Head of caudate nucleus (tissue), 42 donors: ENCODE measurements at places on chromosomes 2 and 18.

DNA sequence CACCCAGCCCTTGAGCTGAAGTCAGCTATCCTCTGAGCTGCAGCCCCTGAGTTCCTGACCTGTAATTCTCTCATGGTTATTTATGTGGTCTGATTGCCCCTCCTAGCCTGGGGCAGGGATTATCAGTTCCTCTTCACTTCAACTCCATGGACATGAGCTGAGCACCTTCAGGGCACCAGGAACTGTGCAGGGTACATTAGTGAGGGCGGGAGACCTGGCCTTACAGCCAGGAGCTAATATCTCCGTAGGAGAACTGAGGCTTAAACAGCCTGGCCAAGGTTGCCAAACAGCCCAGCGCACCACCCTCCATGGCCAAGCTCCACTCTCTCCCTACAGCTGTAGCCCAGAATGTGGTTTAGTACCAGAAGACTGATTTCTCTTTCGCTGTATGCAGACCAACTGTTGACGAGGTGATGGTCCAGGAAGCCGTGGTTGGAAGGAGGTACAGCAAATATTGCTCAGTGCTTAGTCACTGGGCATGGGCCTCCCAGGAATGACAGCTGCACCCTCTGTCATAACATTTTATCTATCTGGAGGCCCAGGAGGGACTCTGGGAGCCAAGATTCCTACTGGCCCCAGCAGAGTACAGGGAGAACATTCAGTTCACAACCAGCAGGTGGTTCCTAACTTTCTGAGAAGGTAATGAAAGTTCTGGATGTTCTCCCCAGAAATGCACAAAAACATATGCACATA lies 228.7 kb upstream of the SIX2 start:
- no peak for DNase-seq

DNA sequence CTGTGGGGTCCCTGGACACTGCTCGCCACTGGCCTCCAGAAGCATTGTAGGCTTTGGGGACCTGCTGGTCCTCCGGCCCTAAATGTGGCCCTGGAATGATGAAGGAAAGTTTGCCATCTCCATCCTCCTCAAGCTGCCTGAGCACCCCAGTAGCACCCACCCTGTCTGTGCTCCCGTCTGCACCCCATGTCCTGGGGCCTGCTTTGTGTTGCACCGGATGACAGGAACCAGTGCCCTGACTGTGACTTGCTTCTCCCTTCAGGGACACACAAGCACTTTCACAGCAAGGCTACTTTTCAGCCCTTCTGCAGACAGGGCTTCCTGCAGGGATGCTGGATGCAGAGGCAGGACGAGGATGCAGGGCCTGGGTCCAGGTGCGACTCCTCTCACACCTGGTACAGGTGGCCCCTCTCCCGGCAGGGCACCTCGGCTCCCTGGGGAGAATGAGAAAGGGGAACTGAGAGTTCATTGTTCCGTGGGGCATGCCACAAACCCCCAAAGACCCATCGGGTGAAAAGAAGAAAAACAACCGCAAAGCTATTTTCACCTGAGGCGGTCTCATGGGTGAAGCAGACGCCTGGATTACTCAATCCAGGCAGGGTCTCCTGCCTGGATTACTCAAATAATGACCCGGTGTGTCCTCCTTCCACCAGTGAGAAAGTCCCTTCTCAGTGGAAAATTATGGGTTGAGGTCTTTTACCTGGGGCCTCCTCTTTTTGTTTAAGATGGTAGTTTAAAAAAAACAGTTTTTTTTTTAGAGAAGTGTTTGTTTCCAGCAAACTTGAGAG lies 74.9 kb downstream of the LONRF2 start:
- DNase-seq: no peak

DNA sequence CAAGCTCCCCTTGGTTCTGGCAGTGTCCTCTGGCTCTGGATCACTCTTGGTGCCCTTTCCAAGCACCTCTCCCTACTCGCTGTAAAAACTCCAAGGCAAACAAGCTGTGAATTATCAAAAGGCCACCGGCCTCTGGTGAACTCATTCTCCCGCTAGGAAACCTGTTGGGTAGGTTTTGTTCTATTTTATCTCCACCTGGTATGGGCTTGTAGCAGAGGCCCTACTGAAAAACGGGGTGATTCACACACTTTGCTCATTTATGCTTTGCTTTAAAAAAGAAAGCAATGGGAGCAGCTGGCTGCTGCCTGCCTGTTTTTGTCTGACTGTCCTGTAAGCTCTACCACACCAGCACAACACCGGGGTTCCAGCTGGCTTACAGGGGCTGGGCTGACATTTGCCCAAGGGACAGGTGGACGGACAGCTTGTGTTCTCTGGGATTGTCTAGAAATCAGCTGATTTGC lies 56.8 kb downstream of the SH3BP4 start:
- DNase-seq: no peak

- no peak for DNase-seq
Measured at GRCh38 chr2:234306426-234307173, 190.3 kb downstream of the ARL4C start.

DNA sequence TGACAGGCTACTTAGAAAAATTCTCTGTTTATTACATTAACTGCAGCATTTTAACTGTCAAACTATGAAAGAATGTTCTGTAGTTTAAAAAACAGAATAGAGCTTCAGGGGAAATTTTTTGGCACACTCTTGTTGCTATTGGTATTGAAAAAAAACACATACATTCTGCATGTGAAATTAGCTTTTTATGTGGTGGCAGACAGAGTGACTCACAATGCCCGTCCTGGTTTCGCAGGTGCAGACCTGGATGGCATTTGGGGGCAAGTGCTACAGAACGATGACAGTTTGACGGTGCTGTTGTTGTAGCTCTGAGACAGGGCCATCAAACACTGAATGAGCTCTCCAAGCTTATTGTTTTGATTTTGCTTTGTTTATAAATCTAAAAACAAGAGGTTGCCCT lies 105.0 kb upstream of the MAP3K20 start:
- no peak for DNase-seq

- DNase-seq: no peak
Measured at GRCh38 chr2:57886161-57886786, 160.3 kb upstream of the VRK2 start.

DNA sequence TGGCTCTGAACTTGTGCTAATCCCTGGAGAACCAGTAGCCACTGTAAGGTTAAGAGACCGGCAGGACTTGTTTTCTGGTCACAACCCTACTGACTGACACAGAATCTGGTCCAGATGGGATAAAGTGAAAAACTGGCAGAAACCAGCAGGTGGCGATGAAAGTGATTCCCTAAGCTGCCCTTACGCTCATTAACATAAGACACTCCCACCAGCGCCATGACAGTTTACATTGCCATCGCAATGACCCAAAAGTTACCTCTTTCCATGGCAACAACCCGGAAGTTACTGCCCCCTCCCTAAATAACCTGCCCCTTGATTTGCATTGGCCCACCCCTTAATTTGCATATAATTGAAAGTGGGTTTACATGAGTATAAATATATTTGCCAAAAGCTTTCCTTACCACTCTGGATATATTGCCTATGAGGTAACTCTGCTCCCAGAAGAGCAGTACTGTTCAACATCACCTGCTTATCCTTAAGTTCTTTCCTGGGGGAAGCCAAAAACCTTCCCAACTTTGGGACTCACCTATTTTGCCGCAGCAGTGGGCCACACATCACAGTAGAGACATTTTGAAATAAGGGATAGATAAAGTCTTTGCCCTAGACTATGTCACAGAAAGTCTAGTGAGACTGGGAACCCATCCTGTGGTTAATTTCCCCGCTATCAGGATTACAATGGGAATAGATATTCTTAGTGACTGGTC lies 35.8 kb upstream of the AFF3 start:
- no peak for DNase-seq

DNA sequence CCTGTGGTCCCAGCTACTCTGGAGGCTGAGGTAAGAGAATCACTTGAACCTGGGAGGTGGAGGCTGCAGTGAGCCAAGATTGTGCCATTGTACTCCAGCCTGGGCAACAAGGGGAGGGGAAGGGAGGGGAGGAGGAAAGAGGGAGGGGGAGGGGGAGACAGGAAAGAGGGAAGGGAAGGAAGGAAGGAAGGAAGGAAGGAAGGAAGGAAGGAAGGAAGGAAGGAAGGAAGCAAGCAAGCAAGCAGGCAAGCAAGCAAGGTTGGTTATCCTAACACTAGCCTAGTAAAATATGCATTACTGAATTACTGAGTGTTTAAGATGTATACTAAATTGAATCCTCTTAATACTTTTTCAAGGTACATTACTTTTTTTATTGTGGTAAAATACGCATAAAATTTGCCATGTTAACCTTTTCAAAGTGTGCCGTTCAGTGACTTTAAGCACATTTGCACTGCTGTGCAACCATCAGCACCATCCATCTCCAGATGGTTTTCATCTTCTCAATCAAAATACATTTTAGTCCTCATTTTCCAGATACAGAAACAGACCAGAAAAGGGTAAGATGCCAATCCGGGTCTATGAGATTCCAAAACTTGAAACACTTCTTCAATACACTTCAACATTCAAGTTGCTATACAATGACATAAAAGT lies 28.9 kb downstream of the NCKAP1 start:
- no peak for DNase-seq

- DNase-seq: no peak
Measured at GRCh38 chr18:79058007-79058406, 11.2 kb upstream of the ATP9B start.
